ENCODE measurements at places on chromosomes 1 and 21. TPM values are rescaled to one million over a fixed set of nuclear protein-coding genes. Genes with fewer than 3 reads are reported as not detected.

The TMEM82 gene
- total RNA-seq = not detected

The SERTAD4 gene
- total RNA-seq = not detected

The UBE4B gene
- 16.3 TPM for total RNA-seq

The LINGO4 gene
- total RNA-seq = not detected

The OR2T29 gene
- not detected for total RNA-seq

The LRRC53 gene
- total RNA-seq = not detected

The NDUFS2 gene
- total RNA-seq = 127 TPM

The ADCY10 gene
- total RNA-seq = under 0.01 TPM

The ADGRL4 gene
- total RNA-seq = 13.1 TPM

The GPR52 gene
- total RNA-seq = 0.23 TPM

The HAO2 gene
- total RNA-seq = not detected

The CYP4A22 gene
- not detected for total RNA-seq

The CYP4B1 gene
- total RNA-seq = not detected

The PADI2 gene
- 0.60 TPM for total RNA-seq

The PPM1J gene
- 0.82 TPM for total RNA-seq

The RGSL1 gene
- not detected for total RNA-seq

The GCSAML gene
- total RNA-seq = not detected

The CFHR5 gene
- not detected for total RNA-seq

The ITLN1 gene
- 0.30 TPM for total RNA-seq

The SELL gene
- not detected for total RNA-seq

The OR2T33 gene
- not detected for total RNA-seq

The CELSR2 gene
- total RNA-seq = 1.1 TPM

The PKNOX1 gene
- total RNA-seq = 12.6 TPM

The CD52 gene
- total RNA-seq = not detected
